ENCODE measurements at places on chromosomes 16 and 17.

GRCh38 chr16:89002851-89003830 is 26.1 kb upstream of the CBFA2T3 start:
- DNase-seq: no peak

DNA sequence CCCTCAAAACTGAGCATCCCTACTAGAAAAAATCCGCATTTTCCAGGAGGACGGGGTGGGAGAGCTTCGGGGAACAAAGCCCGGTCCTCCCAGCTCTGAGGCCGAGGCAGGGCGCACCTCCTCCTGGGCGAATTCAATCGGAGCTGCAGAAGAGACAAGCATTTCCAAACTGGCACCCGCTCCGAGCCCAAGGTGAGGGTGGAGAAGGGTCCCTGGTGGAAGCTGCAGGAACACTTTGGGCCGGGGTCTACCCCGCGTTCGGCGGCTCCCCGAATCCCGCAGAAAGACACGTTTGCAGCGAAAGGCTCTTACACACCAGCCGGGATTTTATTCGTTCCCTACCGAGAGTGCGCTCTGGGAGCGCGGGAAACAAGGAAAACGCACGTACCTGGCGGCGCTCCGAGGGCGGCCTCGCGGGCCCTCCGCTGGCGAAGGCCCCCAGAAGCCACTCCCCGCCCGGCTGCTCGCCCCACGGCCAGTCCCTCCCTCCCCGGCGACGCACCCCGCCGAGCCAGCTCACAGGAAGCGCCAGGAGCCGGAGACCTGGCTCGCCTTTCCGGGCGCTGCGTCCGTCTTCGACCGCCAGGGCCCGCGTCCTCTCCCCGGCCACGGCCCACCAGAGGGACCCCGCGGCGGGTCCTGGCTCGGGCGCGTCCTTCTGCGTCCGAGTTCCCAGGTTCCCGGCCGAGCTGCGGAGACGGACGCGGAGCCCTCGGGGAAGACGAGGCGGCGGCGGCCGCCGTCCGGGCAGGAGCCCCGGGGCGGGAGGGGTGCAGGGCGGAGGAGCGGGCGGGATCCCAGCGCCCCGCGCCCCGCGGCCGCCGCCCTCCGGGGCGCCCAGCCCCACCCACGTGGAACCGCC is 49.8 kb upstream of the BAHCC1 start:
- DNase-seq: no peak

- DNase-seq: no peak
These were observed 5.8 kb upstream of the CBX4 start for GRCh38 chr17:79844869-79845600.

DNA sequence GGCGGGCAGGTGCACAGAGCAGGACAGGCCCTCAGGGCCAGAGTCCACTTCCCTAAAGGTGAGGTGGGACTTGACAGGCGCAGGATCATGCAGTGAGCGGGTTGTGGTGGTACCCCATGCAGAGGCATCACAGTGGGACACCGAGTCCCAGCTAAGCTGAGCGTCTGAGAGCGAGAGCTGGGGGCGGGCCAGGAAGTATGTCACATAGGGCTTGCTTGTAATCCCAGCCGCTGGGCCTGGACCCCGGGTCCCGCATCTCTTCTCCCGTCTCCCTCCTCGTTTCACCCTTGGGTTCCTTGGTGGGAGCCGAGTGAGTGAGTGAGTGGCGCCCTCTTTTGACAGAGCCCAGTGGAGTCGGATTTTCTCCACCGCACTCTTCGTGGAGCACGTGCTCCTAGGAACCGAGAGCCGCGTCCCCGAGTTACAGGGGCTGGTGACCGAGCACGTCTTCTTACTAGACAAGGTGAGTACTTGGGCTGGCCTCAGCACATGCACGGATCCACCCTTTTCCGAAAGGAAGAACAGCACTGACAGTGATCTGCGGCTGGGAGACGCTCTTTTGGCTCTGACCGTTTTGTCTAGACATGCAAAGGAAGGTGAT is 50.8 kb upstream of the ENDOV start:
- DNase-seq: no peak

DNA sequence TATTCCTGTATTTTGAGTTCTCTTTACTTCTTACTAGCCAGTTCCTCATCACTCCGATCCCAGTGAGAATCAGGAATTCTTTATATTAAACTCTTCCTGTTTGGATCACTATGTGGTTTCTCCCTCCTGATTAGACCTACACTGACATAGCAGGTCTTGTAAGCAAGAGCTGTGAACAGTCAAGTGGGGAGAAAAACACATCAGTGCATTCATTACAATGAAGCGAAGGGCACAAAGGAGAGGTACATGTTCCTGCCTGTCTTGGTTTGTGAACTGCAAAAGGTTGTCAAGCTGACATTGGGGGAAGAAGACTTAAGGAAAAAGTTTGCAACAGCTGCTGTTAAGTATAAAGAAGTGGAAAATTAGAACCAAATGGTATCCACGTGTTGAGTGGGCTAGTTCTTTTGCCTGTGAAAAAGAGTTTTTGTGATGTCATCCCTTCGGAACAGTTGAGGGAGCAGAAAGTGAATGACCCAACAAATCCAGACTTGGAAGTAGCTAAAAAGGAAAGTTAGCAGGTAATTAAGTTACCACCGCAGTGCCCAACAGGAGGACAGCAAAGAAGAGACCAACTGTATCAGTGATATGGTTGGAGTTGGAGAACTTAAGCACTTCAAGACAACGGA is 23.0 kb upstream of the TRIM25 start:
- DNase-seq: no peak

- no peak for DNase-seq
These were observed 963 bp upstream of the METTL22 start for GRCh38 chr16:8620535-8620934.

DNA sequence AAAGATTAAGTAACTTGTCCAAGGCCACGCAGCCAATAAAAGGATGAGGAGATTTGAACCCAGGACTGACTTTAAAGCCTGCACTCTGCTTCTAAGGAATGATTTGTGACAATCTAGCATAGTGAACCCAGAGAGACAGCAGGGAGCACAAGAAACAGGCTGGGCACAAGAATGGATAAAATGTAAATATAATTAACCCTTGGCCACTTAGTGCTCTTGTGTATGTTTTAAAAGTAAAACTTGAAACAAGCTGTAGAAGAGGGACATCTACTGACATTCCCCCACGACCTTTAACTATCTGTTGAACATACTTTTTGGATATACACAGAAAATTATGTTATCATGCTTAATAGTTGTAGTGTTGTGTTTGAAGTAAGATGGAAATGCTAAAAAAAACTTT is 141.9 kb upstream of the PMFBP1 start:
- no peak for DNase-seq

- DNase-seq: no peak
These were observed 17.9 kb upstream of the SMPD3 start for GRCh38 chr16:68466174-68466573.

- DNase-seq: no peak
These were observed 6.3 kb downstream of the G6PC1 start for GRCh38 chr17:42906772-42907446.

DNA sequence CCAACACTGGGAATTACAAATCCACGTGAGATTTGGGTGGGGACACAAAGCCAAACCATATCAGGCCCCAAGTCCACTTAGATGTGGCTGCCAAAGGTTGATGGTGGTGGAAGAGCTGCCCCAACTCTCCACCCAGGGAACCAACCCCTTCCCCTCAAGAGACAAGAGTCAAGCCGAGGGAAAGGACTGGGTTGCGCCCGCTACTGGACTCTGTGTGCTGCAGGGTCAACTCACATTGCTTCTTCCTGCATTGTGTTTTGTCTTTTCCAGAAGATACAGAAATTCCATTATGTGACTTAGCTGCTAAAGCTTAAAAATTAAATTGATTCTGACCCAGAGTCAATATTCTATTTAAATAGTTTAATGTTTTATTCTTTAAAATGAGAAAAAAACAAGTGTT is 58.5 kb downstream of the ADAMTS18 start:
- DNase-seq: no peak

Data from activated T-helper 1 cell treated with Interleukin-2 at 50 U/mL for 16 hours (primary cell).